Heart left ventricle (tissue), 16 donors: ENCODE measurements at places on chromosomes 1 and 21. TPM values are rescaled to one million over a fixed set of nuclear protein-coding genes. Genes with fewer than 3 reads are reported as not detected.

The KCNJ15 gene
- polyA plus RNA-seq, result 0.38 TPM

The TNNI3K gene
- polyA plus RNA-seq, result 93.4 TPM

The CHIA gene
- polyA plus RNA-seq, result 0.10 TPM

The LCE1B gene
- not detected for polyA plus RNA-seq

The FCRL6 gene
- not detected for polyA plus RNA-seq

The KCTD3 gene
- 11.1 TPM for polyA plus RNA-seq

The BEST4 gene
- 0.11 TPM for polyA plus RNA-seq

The OR6N2 gene
- polyA plus RNA-seq, result not detected

The GJA8 gene
- not detected for polyA plus RNA-seq

The ADORA1 gene
- polyA plus RNA-seq, result 2.6 TPM

The OPN3 gene
- 10.5 TPM for polyA plus RNA-seq

The OR2M3 gene
- polyA plus RNA-seq, result not detected
